ENCODE measurements at places on chromosomes 4 and X. TPM values are rescaled to one million over a fixed set of nuclear protein-coding genes. Genes with fewer than 3 reads are reported as not detected.

TXLNG gene
- total RNA-seq: 13.3 TPM

USP26 gene
- total RNA-seq: not detected

CSAG1 gene
- total RNA-seq: not detected

VEGFD gene
- total RNA-seq: not detected

CENPVL1 gene
- not detected for total RNA-seq

GAB1 gene
- total RNA-seq: 0.30 TPM

F8A2 gene
- total RNA-seq: not detected

IL21 gene
- 0.66 TPM for total RNA-seq

VCX2 gene
- total RNA-seq: not detected

TMEM255A gene
- not detected for total RNA-seq

EVC2 gene
- total RNA-seq: 0.34 TPM

DIPK2B gene
- not detected for total RNA-seq

TLR1 gene
- total RNA-seq: 5.1 TPM

ASMT gene
- total RNA-seq: 0.20 TPM

SPARCL1 gene
- not detected for total RNA-seq

GLRA3 gene
- total RNA-seq: not detected

FAM114A1 gene
- 0.09 TPM for total RNA-seq

HSFX2 gene
- total RNA-seq: 0.52 TPM

TLR10 gene
- total RNA-seq: not detected

C4orf51 gene
- total RNA-seq: not detected

CHIC2 gene
- total RNA-seq: 14.0 TPM

EFHC2 gene
- 0.27 TPM for total RNA-seq

GABRG1 gene
- total RNA-seq: not detected

HOPX gene
- total RNA-seq: 36.9 TPM

HSFX1 gene
- 0.84 TPM for total RNA-seq

SHROOM4 gene
- total RNA-seq: not detected

PLP1 gene
- total RNA-seq: not detected

LNX1 gene
- not detected for total RNA-seq

PCSK1N gene
- not detected for total RNA-seq

TRMT10A gene
- total RNA-seq: 7.2 TPM

MUC7 gene
- total RNA-seq: not detected

FGB gene
- total RNA-seq: not detected

TMPRSS11B gene
- total RNA-seq: not detected

BEND4 gene
- 0.05 TPM for total RNA-seq

HTN1 gene
- total RNA-seq: not detected

ENAM gene
- not detected for total RNA-seq

GSX2 gene
- total RNA-seq: not detected

PCDH7 gene
- total RNA-seq: not detected

GYPA gene
- total RNA-seq: not detected

PPARGC1A gene
- not detected for total RNA-seq

SYTL4 gene
- not detected for total RNA-seq
